ENCODE measurements at places on chromosomes 1 and 21. TPM values are rescaled to one million over a fixed set of nuclear protein-coding genes. Genes with fewer than 3 reads are reported as not detected.

The OVAAL gene
- polyA plus RNA-seq: not detected

The C1QTNF12 gene
- 1.6 TPM for polyA plus RNA-seq

The MPL gene
- not detected for polyA plus RNA-seq

The PLXNA2 gene
- polyA plus RNA-seq: 13.9 TPM

The ZNF593OS gene
- polyA plus RNA-seq: 0.76 TPM

The SPRR3 gene
- polyA plus RNA-seq: 12.8 TPM

The IVL gene
- not detected for polyA plus RNA-seq

The FCRL3 gene
- not detected for polyA plus RNA-seq

The C1orf74 gene
- polyA plus RNA-seq: 1.8 TPM

The ORC1 gene
- polyA plus RNA-seq: 1.1 TPM

The IFNGR2 gene
- polyA plus RNA-seq: 79.7 TPM

The RPS8 gene
- polyA plus RNA-seq: 3,429 TPM
